ENCODE measurements at places on chromosomes 12 and 14.

DNA sequence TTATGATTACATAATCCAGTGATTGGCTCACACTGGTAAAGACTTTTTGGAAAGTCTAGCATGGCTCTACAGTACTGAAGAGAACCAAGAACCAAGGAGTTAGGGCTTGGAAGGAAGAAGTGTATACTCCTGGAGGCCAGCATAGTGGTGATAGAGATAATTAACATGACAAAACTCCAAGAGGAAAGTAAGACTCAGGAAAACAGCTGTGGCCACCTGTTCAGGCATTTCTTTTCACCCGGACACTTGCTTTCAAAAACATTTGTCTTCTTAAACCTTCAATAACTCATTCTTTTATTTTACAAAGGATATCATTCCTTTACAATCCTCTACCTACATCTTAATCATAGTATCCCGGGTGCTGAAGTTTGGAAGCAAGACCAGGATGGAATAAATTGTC is 50.9 kb downstream of the KLHL28 start:
- DNase-seq = no peak

- no peak for DNase-seq
Measured at GRCh38 chr12:76674669-76675315, 89.1 kb upstream of the ZDHHC17 start.

- DNase-seq = peak; percentile 73
Measured at GRCh38 chr12:49763006-49763591, 21.7 kb downstream of the TMBIM6 start.

- no peak for DNase-seq
Measured at GRCh38 chr12:104719700-104720338, 238.3 kb downstream of the SLC41A2 start.

DNA sequence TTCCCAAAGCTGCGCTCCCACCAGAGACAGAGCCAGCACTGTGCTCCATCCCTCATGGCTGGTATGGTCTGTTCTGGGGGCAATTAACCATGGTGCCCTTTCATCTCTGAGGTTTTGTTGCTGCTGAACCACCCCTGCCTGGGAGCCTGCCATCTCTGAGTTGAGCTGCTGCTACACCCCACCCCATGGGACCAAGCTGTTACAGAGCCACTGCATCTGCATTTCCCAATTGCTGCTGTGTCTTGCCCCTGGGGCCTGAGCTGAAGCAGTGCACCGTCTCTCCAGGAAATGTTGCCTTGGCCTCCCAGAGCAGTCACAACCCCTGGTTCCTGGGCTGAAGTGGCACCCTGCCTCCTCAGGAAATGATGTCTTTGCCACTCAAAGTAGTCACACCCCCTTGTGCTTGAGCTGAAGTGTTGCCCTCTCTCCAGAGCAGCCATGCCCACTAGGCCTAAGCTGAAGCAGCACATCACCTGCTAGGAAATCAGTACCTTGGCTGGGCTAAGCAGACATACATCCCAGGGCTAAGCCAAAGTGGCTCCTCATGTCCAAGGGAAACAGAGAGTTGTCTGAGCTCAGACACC is 140.3 kb downstream of the RERGL start:
- DNase-seq = no peak

- DNase-seq = no peak
Measured at GRCh38 chr12:39972119-39972518, 133.8 kb downstream of the SLC2A13 start.

- DNase-seq = no peak
Measured at GRCh38 chr14:96965885-96966595, 168.9 kb downstream of the VRK1 start.

- no peak for DNase-seq
Measured at GRCh38 chr12:68237619-68238018, 12.0 kb upstream of the IL26 start.

GRCh38 chr12:131862084-131862441 is 32.4 kb upstream of the ULK1 start:
- no peak for DNase-seq

DNA sequence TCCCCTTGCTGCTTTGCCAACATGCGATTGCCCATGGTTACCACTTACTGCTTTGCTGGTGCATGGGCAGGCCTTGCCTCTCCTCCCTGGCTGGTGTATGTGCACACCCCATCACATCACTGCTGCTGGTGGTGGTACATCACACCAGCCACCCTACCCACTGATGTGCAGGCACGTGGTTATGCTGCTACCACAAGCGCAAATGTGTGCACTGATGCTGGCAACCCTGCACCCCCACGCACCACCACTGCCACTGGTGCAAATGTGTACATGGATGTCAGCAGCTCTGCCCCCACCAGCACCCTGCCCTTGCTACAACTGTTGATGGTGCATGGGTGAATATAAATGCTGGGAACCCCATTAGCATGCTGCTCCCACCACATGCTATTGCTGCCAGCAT is 261.7 kb downstream of the AEBP2 start:
- no peak for DNase-seq

- DNase-seq = no peak
Measured at GRCh38 chr14:68216079-68216478, 396.5 kb downstream of the RAD51B start.

- DNase-seq = no peak
Measured at GRCh38 chr12:12178559-12178958, 88.3 kb downstream of the LRP6 start.

DNA sequence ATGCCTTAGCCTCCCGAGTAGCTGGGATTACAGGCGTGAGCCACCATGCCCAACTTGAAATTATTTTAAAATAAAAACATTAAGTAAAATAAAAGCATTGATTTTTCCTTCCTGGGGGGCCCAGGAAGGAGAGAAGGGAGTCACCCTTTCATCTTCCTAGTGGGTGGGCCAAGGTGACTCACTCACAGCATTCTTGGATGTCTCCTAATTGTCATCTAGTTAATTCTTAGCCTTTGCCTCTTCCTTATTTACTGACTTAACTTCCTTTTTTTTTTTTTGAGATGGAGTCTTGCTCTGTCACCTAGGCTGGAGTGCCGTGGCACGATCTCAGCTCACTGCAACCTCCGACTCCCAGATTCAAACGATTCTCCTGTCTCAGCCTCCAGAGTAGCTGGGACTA is 29.2 kb downstream of the TMEM120B start:
- DNase-seq = no peak

GRCh38 chr12:5051334-5051733 is 7.7 kb downstream of the KCNA5 start:
- no peak for DNase-seq

DNA sequence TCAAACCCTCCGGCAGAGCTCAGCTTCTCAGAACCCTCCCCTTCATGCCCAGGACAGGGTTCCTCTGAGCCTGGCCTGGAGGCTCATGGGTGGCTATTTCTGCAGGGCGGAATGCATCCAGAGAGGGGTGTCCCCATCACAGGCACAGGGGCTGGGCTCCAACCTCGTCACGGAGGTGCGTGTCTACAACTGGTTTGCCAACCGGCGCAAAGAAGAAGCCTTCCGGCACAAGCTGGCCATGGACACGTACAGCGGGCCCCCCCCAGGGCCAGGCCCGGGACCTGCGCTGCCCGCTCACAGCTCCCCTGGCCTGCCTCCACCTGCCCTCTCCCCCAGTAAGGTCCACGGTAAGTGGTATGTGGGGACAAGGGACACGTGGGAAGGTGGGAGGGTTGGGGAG is 15.7 kb downstream of the HNF1A start:
- no peak for DNase-seq

- DNase-seq = no peak
Measured at GRCh38 chr12:5882511-5883190, 62.4 kb downstream of the ANO2 start.

GRCh38 chr14:36094963-36095362 is 81.6 kb downstream of the PTCSC3 start:
- DNase-seq = no peak

DNA sequence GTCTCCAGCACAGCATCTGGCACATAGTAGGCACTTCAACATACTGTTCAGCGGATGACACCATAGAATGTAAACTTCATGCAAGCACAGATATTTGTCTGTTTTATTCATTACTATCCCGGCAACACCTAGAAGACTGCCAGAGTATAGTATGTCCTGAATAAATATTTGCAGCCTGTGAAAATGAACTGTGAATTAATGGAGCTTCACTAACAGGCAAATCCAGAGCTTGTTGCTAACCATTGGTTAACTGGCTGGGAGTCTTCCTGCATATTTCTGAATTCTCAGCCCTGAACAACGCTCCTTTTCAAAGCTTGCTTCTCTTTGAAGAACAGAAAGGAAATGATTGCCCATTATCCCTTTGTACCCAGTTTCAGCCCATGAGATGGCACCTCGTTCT is 243.3 kb upstream of the CRY1 start:
- DNase-seq = no peak

GRCh38 chr12:54708826-54709225 is 60.7 kb upstream of the DCD start:
- DNase-seq = no peak

- no peak for DNase-seq
Measured at GRCh38 chr14:78316786-78317185, 146.6 kb downstream of the NRXN3 start.

GRCh38 chr14:102304611-102305506 is at the start of gene MOK:
Gene MOK (minus strand): TSS chr14:102305164. CDS start chr14:102304968, 196 bp downstream.
- peak; percentile 98 for DNase-seq

GRCh38 chr12:5964913-5965900 is 20.1 kb upstream of the ANO2 start:
- no peak for DNase-seq

DNA sequence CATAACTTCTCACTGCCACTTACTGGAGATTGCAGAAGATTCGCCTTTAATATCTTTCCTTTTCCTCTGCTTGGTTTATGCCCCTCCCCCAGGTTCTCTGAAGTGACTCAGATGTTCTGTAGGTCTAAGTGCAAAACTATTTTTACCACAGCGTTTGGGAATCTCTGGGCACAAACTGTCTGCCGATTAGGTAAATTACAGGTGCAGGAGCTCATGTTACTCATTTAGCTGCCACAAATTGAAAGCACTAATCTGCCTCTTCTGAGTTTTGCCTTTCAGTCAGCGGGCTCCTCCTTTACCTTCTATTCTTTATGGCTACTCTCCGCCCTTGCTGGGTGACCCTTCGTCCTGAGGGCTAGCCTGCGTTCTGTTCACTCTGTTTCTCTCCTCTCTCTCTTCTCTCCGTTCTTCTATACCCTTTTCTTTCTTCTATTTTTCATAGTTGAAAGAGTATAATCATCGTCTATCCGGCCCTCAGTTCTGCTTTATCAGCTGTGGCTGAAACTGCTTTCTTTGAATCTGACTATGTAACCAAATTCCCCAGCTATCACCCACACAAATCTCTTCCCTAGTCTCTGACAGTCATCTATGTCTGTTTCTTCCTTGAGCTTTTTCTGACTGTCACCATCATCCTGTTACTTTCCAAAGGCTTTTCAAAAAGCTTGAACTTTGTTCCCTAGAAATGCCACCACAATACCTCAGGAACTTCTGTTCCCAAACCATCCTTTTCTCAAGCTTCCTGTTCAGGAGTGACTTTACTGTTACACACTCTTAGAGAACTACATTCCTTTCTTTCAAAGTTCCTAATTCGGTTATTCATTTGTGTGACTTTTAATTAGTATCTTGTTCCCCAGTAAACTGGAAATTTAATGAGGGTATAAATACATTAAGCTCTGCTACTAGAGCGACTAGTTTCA is 4.3 kb upstream of the MYF6 start:
- DNase-seq = no peak

- DNase-seq = no peak
Measured at GRCh38 chr12:43655586-43655985, 103.0 kb downstream of the PUS7L start.

- no peak for DNase-seq
Measured at GRCh38 chr12:89481213-89481914, 43.2 kb downstream of the GALNT4 start.

- DNase-seq = no peak
Measured at GRCh38 chr12:59886131-59886733, 290.4 kb downstream of the SLC16A7 start.

GRCh38 chr14:48456051-48456450 is 780.6 kb upstream of the MDGA2 start:
- DNase-seq = no peak

GRCh38 chr12:130665753-130666152 is 50.3 kb downstream of the RIMBP2 start:
- no peak for DNase-seq

GRCh38 chr14:88554457-88555286 is at the start of gene PTPN21:
Gene PTPN21 (minus strand): TSS chr14:88555007. CDS start chr14:88550417, 4,590 bp downstream.
- DNase-seq = no peak

DNA sequence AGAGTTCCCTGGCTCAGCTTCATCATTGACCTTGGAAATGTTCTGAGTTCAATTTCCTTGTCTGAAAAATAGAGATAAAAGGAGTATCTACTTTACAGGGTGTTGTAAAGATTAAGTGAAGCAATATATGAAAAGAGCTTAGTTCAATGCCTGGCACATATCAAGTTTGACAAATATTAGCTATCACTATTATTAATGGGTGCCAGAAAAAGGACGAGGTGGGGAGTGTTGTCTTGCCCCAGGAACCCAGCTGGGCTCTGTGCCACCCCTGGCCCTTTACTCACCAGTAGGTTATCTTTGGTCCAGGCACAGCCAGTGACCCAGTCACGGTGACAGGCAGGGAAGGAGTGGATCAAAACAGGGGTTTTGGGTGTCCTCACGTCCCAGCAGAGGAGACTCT is 32.0 kb downstream of the PARP2 start:
- DNase-seq = no peak

- DNase-seq = peak; percentile 9
Measured at GRCh38 chr14:92259613-92260357, 63.2 kb upstream of the SLC24A4 start.

- no peak for DNase-seq
Measured at GRCh38 chr14:47332106-47332505, 343.3 kb downstream of the MDGA2 start.

GRCh38 chr12:104215638-104216297 is at the start of gene TXNRD1:
Gene TXNRD1 (plus strand): TSS chr12:104215779. CDS start chr12:104215803, 24 bp downstream.
- DNase-seq = peak; percentile 84

DNA sequence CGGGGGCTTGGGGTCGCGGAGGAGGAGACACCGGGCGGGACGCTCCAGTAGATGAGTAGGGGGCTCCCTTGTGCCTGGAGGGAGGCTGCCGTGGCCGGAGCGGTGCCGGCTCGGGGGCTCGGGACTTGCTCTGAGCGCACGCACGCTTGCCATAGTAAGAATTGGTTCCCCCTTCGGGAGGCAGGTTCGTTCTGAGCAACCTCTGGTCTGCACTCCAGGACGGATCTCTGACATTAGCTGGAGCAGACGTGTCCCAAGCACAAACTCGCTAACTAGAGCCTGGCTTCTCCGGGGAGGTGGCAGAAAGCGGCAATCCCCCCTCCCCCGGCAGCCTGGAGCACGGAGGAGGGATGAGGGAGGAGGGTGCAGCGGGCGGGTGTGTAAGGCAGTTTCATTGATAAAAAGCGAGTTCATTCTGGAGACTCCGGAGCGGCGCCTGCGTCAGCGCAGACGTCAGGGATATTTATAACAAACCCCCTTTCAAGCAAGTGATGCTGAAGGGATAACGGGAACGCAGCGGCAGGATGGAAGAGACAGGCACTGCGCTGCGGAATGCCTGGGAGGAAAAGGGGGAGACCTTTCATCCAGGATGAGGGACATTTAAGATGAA is 630 bp downstream of the FOS start:
- peak; percentile 74 for DNase-seq

- no peak for DNase-seq
Measured at GRCh38 chr12:98671459-98671858, 26.4 kb downstream of the APAF1 start.

All from CD4-positive, alpha-beta T cell treated with Interferon alpha-2 for 1 hour (primary cell).